ENCODE measurements at places on chromosomes 6 and 20. TPM values are rescaled to one million over a fixed set of nuclear protein-coding genes. Genes with fewer than 3 reads are reported as not detected.

Gene JPH2
- polyA plus RNA-seq = 1.4 TPM

Gene MLIP
- polyA plus RNA-seq = 0.62 TPM

GRCh38 chr20:5608442-5609161, 141.6 kb upstream of the SHLD1 start:
- no peak for DNase-seq

- no peak for DNase-seq
Measured at GRCh38 chr20:19945732-19946670, 71.2 kb upstream of the NAA20 start.

DNA sequence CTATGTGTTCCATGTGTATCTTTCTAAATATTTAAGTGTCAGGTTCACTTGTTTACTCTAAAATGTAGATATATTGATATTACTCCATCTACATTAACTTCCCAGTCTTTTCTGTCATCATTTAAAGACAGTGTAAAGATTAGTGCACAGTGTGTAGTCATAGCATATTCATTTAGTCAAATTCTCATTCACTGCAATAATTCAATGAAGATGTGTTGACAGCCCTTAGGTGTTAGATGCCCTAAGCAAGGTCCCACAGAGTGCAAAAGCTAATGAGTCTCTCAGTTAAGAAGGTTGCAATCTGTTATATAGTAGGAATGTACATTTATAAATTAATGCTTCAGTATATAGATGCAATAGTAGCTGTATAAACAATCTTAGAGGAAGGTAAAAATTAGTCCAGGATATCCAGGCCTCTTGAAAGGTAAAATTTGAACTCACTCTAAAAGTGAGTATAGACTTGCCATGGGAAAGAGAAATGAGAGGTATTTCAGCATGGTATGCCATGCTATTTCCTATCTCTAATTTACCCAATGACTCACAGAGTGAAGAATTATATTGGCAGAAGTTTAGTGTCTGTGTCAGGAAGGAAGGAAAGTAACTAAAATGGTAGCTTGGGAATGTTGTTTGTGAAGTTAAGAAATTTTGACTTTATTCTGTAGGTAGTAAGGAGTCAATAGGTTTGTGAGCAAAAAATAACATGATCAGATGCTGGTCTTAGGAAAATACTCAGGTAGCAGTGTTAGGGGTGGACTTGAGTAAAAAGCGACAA, 969.9 kb upstream of the CITED2 start:
- DNase-seq = no peak

Data from right renal cortex interstitium (tissue), 3 donors.